ENCODE measurements at places on chromosomes 3 and 15.

DNA sequence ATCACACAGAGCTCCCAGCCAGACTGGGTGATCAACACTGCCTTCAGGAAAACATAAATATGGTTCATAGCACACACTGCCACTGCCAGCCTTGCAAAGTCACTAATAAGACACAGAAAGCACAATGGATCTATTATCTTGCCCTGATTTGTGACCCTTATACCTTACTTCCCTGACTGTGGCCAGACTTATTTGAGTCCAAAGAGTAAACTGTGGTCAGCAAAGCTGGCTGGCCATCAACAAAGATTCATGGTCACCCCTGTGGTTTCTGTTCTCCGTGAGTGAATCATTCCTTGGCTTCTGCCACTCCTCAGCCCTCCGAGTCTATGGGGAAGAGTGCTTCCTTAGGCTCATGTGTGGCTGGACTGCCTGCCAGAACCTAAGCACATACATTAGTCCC is 437.7 kb downstream of the RAP2B start:
- no peak for DNase-seq

- no peak for DNase-seq
Measured at GRCh38 chr3:15403495-15403894, 23.8 kb downstream of the METTL6 start.

DNA sequence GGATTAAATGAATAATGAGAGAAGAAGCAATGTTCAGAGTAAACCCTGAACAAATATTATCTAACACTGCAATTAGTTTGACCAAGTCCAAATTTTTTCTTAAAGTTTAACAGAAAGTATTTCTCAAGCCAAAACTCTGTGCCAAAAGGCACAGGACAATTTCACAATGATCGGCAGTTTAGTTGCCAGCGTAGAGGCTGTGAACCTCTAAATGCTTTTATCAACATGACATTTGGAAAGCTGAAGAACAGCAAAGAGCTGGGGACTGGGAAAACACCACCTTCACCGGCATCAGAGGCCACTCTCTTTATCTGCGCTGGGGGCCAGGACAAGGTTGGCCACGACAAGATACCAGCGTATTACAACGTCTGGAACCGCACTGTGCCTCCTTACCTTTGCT is 125.6 kb downstream of the ADAMTS17 start:
- DNase-seq, result no peak

- DNase-seq, result no peak
Measured at GRCh38 chr3:36524560-36524959, 144.3 kb downstream of the STAC start.
